ENCODE measurements at places on chromosomes 1 and 21.

DNA sequence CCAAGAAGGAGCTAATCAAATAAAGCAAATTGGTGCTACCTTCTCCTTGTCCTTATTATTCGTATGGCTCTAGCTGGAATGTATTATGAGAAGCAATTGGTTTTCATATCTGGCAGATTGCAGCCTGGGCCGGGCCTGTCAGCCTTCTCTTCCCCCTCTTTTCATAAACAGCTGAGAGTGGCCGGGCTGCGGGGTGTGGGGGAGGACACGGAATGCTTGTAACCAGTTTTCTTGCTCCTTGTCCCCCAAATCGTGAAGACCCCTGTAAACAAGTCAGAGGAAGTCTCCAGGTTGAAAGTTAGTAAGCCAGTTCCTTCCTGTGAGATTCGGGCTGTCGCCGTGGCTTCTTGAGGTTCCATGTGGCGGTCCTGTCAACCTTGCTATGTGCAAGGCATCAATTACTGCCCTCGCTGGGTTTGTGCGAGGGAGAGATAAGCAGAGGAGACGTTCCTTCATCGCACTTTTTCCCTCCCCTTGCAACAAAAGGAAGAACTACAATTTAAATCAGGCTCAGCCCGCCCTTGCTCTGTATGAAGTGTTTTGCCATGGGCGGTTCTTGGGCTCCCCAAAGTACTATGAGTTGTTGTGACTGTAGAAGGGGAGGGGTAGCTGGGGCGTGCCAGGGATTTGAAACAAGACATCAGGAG lies 450.7 kb downstream of the CAMTA1 start:
- no peak for DNase-seq

- no peak for DNase-seq
These were observed 646.0 kb upstream of the TMPRSS15 start for GRCh38 chr21:19049567-19049966.

DNA sequence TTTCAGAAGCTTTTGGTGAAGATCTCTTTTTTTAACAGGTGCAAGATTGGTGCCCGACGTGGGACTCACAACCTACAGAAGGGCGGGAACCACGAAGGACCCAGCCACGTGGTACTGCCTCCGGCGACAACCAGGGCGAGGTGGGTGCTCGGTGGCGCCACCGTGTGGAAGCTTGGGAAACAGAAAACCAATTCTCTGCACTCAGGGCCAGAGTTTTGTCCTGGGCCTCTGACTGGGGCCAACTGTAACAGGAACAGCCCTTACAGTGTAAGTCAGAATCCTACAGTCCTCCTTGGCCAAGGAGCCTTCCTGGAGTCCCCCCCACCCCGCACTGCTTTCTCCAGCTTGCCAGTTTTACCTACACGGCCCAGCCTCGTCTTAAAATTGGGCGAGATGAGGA lies 11.6 kb upstream of the S100A7A start:
- DNase-seq: peak; percentile 51

GRCh38 chr21:16426936-16427335 lies 697.2 kb downstream of the USP25 start:
- no peak for DNase-seq

DNA sequence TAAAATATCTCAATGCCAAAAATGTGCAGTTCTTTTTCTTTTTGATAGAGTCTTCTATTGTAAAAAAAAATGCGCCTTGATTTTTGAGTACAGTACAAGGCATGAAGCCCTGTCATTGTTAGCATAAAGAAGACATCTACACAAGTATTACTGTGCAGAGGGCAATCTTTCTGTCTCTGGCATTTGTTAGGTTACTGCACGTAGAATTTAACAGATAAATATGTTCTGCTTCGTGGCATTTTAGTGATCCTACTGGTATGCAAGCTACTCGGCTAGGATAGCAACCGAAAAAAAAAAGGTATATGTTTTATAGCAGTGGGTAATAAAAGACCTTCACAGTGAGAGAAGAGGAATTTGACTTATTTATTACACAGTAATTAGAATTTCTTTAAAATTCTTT lies 492.9 kb upstream of the ADGRL2 start:
- no peak for DNase-seq

- no peak for DNase-seq
These were observed 128.4 kb downstream of the TGFB2 start for GRCh38 chr1:218473522-218473921.

DNA sequence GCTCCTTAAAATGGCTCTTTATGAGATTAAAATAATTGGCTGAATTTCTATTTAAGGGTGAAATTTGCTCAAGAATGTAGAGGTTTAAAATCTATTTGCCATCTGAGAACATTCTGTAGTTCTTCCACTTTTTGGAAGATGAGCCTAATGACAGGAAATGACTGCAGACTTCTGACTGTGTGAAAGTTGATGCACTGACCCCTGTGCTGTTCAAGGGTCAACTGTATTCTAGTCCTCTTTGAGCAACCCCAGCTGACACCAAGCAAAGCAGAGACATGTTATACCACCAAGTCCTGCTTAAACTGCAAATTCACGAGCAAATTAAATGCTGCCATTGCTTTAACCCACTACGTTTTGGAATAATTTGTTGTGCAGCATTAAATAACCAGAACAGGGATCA lies 26.6 kb downstream of the DDAH1 start:
- DNase-seq: no peak

- no peak for DNase-seq
These were observed 387.2 kb upstream of the VAMP3 start for GRCh38 chr1:7383671-7384520.

DNA sequence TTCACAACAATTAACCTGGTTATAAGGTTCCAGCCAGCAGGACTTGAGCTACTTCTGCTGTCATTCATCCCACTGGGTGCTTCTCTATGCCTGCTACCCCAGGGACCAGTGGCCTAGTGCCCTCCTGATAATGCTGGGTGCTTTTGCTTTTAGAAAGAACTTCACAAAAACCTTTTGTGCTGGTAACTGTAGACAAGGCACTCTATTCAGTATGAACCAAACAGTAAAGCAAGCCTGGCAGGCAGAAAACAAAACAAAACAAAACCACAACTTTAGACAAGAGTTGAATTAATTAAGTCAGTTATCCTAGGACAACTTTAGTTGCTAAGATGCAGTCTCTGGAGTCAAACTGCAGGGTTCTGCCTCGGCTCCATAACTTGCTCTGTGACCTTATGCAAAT lies 61.9 kb upstream of the ADGRL2 start:
- no peak for DNase-seq

- DNase-seq: no peak
These were observed 249.6 kb downstream of the PTPRC start for GRCh38 chr1:198888379-198888943.

DNA sequence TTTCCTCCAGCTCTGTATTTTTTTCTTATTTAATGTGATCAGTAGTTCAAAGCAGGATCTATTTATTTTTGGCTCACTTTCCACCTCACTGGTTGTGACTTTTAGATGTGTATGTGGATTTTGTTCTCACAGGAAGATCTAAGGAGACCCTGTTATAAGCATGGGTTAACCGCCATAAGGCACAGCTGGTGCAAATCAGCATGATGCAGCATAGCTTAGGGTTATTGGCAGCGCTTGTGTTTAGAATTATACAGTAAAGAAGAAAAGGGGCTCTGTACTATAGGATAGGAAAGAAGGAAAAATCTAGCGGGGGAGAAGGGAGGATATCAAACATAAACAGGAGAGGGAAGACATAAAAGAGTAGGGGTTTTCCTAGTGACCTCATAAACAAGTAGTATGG lies 26.9 kb upstream of the RGL1 start:
- no peak for DNase-seq

DNA sequence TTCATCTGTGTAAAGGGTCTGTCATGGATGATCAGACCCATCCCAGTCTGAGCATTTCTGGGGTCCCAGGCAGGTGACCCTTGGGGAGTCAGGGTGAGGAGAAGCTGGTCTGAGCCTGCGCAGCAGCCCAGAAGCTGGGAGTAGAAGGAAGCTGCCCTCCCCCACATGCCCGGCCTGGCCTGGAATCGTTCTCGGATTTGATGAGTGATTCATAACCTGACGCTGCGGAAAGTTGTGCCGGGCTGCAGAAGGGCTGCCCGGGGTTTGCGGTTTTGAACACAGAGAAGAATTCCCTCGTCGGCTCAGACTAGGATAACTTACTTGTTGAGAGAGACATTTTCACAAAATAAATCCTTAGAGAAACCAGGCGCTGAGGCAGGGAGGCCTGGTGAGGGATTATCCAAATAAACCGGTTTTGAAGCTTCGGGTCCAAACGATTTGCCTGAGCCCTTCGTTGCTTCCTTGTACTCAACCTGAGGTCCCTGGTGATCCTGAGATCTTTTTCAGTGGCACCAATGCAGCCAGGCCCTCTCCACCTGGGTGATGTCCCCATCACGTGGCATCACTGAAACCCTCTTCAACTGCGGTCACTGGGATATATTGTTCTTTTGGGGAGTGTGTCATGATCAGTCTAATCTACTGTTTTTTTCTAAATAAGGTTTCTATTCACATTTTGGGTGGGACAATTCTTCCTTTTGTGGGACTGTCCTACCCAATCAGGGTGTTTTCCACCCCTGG lies 29.2 kb downstream of the EPHB2 start:
- DNase-seq: no peak

DNA sequence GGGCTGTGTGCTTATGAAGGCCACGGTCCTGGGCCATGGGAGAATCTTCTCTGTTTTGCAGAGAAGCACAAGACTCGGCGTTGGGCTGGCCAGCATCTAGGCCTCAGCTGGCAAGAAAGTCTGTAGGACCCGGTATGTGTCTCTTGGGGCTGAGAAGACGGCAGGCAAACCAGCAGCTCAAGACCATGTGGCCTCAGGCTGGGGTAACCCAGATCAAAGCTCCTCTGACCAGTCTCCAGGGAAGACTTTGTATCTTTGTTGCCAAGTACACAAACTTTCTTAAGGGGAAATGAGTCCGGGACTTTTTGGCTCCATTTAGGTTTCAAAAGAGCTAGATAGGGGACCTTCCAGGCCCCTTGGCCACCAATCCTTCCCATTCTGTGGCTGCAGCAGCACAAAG lies 60.1 kb downstream of the PTP4A2 start:
- peak; percentile 21 for DNase-seq

DNA sequence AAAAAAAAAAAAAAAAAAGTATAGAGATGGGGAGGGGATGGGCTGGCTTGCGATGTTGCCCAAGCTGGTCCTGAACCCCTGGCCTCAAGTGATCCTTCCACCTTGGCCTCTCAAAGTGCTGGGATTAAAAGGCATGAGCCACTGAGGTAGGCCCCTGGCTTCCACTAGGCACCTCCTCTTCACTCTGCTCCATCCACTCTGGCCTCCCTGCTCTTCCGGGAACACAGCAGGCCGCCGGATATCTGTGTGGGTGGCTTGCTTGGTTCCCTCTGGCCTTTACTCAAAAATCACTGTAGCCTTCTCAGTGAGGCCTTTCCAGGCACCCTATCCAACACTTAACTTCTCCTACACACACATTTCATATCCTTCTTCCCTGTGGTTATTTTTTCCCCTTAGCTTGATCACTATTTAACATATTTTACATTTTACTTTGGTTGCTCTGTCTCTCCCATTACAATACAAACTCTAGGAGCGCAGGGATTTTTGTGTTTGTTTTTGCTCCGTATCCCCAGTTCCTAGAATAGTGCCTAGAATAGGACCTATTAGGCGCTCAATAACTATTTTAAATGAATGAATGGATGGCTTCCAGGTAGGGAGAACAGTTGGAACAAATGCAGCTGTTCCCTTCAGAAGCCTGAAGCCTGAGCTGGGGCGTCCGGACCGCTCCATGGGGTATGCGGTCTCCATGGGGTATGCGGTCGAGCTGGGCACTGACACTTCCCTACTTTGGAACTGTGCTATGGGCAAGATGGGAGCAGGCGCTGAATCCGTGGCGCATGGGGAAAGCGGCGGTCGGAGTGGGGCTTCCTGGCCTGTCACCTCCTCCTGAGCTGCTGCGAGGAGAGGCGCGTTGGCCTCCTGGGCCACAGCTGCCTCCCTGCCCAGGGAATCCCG lies 46.7 kb downstream of the H3-3A start:
- DNase-seq: no peak

DNA sequence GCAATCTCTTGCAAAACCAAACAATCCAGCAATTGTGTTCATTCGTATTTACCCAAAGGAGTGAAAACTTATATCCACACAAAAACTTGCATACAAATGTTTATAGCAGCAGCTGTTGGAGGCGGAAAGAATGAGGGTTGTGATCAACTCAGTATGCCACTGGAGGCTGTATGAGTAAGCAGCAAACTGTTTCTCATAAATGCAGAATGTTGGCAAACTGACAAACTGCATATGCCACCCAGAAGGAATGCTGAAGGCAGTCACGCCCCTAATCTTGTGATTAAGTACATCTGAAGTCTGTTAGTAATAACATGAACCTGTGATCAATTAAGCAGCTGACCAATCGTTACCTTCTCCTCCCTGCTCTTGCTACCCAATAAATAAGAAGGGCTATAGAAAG lies 60.5 kb upstream of the CR2 start:
- no peak for DNase-seq
